ENCODE measurements at places on chromosomes 7 and 10. TPM values are rescaled to one million over a fixed set of nuclear protein-coding genes. Genes with fewer than 3 reads are reported as not detected.

- peaks cover 2% of the 10 kb centered on the region for H3K27me3 ChIP-seq
- no peaks in the 10 kb centered on the region for H3K4me1 ChIP-seq
- no peak overlapping the region for H3K4me3 ChIP-seq
- no peaks in the 10 kb centered on the region for H3K36me3 ChIP-seq
Measured at GRCh38 chr10:128421371-128422160, 295.3 kb upstream of the MKI67 start.

- DNase-seq = no peak
- H3K4me3 ChIP-seq = no peak overlapping the region
- H3K27ac ChIP-seq = no peak overlapping the region
- H3K27me3 ChIP-seq = no peaks in the 10 kb centered on the region
- H3K36me3 ChIP-seq = no peaks in the 10 kb centered on the region
Measured at GRCh38 chr10:19964625-19965024, 148.4 kb downstream of the PLXDC2 start.

DNA sequence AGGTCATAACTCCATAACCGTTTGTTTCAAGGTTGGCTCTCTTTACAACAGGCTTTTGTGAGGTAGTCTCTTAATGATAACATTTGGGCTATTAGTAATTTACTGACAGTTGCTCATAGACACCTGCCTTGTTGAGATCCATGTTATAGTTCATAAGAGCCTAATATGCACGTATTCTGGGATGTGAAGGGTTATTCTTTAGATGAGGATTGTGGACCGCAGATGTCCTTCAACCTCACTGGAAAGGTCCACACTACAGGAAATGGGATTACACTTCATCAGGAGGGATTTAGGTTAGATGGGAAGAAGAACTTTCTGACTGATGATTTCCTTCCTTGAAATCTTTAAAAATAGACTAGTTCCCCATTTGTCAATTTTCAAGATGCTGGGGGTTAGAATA, 62.8 kb downstream of the SAMD9 start:
- H3K36me3 ChIP-seq = no peaks in the 10 kb centered on the region
- no peak overlapping the region for H3K27ac ChIP-seq
- H3K27me3 ChIP-seq = peaks cover 2% of the 10 kb centered on the region
- no peak overlapping the region for H3K4me3 ChIP-seq

GRCh38 chr7:23955145-23955544, 245.1 kb downstream of the STK31 start:
- DNase-seq = no peak
- H3K4me3 ChIP-seq = no peak overlapping the region
- H3K4me1 ChIP-seq = no peaks in the 10 kb centered on the region
- H3K36me3 ChIP-seq = no peaks in the 10 kb centered on the region
- H3K27ac ChIP-seq = no peak overlapping the region

DNA sequence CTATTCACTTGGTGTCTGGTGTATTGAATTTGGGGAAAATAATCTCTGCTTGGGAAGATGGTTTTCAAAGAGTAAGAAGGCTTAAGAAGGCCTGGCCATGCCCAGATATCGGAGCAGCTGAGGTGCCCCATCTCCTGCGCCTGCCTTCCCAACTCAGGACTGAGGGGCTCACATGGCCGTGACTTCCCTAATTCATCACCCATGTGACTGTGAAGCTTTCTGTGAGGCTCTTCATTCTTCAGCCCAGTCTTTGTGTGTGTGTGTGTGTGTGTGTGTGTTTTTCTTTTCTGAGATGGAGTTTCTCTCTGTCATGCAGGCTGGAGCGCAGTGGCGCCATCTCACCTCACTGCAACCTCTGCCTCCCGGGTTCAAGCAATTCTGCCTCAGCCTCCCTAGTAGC, 53.2 kb downstream of the PROSER2 start:
- H3K4me1 ChIP-seq = peaks cover 20% of the 10 kb centered on the region
- no peaks in the 10 kb centered on the region for H3K36me3 ChIP-seq
- no peak overlapping the region for H3K4me3 ChIP-seq

THSD7A gene
- total RNA-seq = not detected

BLVRA gene
- 34.2 TPM for total RNA-seq

DNA sequence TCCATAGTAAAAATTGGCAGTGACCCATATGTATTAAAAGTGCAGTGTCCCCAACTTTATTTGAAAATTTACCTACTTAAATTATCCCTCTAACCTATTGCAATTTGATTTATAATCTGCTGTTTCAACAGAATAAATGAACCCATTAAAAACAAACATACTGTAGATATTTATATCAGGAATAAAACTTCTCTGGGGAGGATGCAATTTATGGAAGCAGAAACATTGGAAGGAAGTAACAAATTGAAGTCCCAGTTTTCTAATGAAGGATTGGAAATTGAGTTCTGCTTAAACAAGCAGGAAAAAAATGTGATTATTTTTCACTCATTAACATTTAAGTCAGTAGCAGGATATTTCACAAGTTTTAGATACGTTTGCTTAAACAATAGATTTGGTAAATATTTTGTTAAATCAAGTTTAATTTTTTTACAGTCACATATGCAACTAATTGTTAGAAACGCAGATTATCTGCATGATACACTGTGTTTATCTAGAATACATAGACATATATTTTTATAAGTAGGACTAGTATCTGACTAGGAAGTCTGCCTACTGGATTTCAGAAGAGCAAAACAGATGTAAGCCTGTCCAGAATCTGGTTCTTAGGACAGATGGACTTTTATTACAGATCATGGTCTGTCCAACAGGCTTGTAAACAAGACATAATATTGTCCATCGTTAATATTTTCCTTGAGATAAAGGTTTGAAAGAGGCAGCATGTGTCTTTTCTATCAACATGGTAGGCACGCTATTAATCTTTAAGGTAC, 5.3 kb downstream of the AGMO start:
- H3K27ac ChIP-seq = no peak overlapping the region
- no peaks in the 10 kb centered on the region for H3K36me3 ChIP-seq
- H3K4me3 ChIP-seq = no peak overlapping the region

SPDYE3 gene
- total RNA-seq = not detected

MYL10 gene
- not detected for total RNA-seq

LIPF gene
- total RNA-seq = not detected
